ENCODE measurements at places on chromosomes 7 and 10.

DNA sequence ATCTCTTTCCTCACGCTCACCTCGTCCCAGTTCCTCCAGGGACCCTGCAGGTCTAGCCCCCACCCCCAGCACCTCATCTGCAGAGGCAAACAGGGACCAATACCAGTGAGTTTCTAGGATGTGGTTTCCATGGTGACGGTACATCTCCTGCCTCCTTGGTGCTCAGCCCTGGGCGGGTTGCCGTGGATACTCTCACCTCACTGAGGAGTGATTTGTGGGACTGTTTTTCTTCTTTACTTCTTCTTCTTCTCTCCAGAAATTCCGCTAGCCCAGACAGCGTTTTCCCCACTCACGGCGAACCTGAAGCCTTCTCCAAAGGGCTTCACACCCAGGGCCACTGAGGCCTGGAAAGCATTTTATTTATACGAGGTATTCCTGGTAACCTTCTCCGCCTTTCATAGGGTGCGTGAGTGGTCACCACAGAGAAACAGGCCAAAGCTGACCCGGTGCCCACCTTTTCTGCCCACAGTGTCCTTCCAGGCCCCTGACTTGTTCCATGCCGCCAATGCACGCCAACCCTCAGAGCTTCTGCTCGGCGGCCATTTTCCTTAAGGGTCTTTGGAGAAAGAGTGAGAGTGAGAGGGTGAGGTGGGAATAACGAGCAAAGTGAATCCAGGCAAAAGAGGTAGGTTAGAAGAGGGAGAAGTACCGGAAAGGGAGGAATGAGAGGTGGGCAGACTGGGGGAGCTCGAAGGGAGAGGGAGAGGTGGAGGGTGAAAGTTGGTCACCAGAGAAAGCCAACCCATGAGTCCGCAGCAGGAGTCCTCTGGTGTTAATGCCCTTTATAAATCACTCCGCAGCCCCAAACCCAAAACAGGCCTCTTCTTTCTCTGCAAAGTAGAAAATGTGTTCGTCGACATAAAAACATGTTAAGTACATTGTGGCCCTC lies 15.5 kb downstream of the FAM241B start:
- no peak for DNase-seq

GRCh38 chr10:3757638-3758490 lies 27.1 kb downstream of the KLF6 start:
- no peak for DNase-seq

DNA sequence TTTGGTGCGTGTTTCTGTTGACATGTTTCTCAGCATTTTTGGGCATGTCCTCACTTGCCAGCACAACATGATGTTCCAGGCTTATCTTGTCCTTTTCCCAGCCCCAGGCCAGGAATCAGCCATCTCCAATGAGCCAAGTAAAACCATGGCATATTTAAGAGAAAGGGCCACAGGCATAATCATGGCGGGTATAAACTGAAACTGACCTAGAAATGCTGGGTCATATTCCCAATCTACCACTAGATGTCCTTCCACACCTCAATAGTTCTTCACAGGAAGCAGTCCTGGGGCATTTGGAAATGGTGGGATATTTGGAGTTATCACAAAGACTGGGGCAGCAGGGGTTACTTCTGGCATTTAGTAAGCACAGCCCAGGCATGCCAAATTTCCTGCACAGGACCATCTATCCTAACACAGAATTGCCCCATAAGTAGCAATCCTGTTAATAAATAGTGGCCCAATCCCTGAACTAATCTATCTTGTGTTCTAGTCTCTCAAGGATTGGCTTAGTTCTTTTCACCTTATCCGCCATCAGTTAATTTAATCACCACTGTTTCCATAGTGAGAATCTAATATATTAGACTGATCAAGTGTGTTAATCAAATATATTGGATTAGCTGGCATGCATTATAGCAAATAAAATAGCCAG lies 101.6 kb downstream of the NPSR1 start:
- peak; percentile 52 for DNase-seq

DNA sequence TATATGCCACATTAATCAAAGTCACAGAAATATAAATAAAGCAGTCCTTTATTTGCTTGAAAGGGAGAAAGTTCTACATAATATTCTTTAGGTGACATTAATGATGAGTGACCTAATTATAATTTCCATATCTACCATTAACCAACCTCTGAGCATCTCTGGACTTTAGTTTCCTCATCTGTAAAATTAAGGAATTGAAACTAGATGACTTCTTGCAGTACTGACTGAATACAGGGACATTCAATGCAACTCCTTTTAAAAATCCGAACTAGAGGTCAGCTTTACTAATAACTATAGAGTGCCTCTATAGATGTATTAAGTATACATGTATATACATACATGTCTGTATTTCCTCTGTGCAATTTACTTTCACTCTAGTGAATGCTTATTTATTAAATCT lies 3.9 kb downstream of the FMC1 start:
- DNase-seq, result no peak

DNA sequence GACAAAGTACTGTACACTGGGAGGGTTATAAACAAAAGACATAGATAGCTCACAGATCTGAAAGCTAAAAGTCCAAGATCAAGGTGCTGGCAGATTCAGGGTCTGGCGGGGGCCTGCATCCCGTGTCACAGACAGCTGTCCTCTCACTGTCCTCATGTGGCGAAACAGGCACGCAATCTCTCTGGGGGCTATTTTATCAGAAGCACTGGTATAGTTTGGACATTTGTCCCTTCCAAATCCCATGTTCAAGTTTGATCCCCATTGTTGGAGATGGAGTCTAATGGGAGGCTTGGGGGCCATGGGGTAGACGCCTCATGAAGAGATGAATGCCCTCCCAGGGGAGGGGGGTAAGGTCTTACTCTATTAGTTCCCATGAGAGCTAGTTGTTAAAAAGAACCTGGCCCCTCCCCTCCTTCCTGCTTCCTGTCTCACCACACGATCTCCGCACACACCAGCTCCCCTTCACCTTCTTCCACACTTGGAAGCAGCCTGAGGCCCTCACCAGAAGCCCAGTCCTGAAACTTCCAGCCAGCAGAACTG lies 72.5 kb upstream of the UCN3 start:
- DNase-seq, result no peak

DNA sequence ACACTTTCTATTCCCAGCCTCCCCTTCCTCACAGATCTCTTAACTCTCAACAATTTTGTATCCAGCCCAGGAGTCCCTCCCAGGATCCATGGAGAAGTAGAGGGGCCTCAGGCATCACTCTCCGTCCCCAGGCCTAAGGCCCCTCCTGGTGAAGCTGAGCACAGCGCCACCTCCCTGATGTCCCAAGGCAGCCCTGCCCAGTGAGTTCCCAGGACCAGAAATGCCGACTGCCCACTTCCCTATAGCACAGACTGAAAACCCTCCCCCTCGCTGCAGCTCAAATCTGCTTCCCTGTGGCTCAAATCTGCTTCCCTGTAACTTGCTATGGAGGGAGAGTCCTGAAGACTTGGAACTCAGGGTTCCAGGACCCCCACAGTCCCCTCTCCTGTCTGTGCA lies 35.6 kb downstream of the YKT6 start:
- no peak for DNase-seq

DNA sequence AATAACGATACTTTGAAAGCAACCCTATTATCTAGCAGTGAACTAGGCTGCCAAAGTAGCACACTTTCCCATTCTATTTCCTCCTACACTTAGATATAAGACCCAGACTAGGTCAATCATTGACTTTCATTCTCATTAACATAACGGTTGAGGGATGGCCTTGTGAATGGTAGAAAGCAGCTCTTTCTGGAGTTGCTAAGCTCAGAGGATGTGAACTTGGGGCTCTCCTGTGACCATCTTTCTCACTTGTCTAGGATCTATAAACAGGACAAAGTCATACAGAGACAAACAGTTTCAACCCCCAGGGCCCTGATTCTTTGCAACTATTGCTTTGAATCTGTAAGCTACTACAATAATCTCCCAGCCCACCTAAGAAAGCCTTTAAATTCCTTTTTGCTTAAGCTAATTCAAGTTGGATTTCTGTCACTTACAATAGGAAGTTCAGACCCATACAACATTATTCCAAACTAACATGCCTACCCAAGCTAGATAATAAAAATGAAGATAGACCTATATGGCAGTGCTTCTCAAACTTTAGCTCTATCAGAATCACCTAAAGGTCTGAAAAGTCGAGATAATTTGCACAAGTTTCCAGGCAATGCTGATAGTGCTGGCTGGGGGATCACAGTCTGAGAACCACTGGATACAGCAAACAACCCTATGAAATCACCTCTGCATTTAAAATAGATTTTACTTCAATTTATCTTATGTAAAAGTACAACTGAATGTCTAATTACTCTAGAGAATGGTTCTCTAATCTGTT lies 16.7 kb downstream of the P4HA1 start:
- DNase-seq, result no peak

- peak; percentile 8 for DNase-seq
Measured at GRCh38 chr7:29723599-29723998, 82.7 kb upstream of the WIPF3 start.

- no peak for DNase-seq
Measured at GRCh38 chr10:92688927-92689662, 660 bp upstream of the HHEX start.

- DNase-seq, result no peak
Measured at GRCh38 chr7:78074713-78075112, 276.1 kb downstream of the PHTF2 start.

- no peak for DNase-seq
Measured at GRCh38 chr10:101986624-101986971, 69.4 kb downstream of the ARMH3 start.

- no peak for DNase-seq
Measured at GRCh38 chr7:138524259-138524658, 64.2 kb downstream of the TRIM24 start.

GRCh38 chr7:35258868-35259522 lies 5.1 kb upstream of the TBX20 start:
- DNase-seq, result no peak

- DNase-seq, result no peak
Measured at GRCh38 chr7:26787701-26788100, 76.7 kb downstream of the SKAP2 start.

DNA sequence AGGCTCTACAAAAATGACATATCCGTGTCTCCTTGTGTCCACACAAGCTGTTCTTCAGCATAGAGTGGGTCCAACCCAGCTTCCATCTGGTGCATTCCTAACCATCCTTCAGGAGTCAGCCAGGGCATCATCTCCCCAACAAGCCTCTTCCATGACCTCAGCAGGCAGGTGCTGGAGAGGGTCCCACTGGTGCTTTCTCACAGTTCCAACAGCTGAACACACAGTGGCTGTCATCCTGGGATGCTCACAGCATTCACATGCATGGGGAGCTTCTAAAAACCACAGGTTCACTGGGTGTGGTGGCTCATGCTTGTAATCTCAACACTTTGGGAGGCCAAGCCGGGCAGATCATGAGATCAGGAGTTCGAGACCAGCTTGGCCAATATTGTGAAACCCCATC lies 6.4 kb upstream of the CYP3A4 start:
- no peak for DNase-seq

DNA sequence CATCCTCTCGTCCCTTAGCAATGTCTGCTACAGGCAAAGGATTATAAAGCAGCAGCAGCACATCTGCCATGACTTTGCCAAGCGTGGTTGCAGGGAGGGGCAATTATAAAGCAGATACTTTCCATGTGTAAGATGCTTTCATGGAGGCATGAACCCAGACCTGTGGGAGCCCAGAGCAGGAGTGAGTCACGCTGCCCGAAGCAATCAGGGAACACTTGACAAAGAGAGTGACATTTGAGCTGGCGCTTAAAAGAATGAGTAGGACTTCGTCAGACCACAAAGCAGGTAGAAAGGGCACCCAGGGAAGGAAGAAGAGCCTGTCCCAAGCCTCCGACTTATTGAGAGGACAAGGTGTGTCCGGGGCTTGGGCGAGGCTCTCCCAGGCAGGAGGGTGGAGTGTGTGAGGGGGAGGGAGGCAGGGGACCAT lies 147.2 kb downstream of the MYOF start:
- DNase-seq, result peak; percentile 78

DNA sequence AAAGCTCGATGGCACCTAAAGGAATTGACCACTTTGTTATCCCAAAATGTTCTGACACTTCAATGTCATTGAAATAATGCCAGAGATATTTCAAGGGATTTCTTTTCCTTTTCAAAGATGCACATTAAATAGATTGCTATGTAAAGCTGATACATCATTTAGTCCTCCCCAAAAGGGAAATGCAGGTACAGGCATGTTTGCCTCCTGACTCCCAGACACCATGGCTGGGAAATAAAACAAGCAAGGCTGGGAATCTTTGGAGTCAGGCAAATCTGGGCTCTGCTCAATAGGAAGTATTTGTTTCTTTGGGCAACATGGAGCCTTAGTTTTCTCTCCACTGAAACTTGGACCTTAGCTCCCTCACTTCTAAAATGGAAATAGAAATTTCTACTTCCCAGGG lies 230.8 kb upstream of the LRRTM3 start:
- no peak for DNase-seq

GRCh38 chr10:123150986-123151736 lies 3.0 kb upstream of the BUB3 start:
- DNase-seq, result no peak

GRCh38 chr7:35729061-35729783 lies 34.3 kb upstream of the HERPUD2 start:
- DNase-seq, result no peak

DNA sequence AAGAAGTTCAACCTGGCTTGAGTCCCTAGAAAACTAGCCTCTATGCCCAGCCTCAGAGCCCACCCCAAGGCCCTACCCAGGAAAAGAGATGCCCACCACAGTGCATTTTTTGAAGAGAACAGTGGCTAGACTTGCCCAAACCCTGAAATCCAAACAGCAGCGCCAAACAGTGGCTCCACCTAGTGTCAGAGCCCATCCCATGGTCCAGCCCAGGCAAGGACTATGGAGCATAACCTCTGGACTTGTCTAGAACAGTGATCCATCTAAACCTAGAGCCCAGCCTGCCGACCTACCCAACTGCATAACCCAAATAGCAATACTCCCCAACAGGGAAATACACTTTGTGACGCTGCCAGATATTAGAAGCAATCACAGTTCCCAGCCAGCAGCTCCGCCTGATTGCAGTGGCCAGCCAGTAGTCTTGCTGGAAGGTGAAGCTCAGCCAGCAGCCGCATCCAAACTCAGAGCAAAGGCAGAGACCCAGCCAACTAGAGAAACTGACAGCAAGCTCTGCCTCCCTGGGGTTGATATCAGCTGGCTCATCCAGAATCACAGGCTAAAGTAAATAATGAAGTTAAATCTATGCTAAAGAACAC lies 44.5 kb downstream of the HBP1 start:
- no peak for DNase-seq

DNA sequence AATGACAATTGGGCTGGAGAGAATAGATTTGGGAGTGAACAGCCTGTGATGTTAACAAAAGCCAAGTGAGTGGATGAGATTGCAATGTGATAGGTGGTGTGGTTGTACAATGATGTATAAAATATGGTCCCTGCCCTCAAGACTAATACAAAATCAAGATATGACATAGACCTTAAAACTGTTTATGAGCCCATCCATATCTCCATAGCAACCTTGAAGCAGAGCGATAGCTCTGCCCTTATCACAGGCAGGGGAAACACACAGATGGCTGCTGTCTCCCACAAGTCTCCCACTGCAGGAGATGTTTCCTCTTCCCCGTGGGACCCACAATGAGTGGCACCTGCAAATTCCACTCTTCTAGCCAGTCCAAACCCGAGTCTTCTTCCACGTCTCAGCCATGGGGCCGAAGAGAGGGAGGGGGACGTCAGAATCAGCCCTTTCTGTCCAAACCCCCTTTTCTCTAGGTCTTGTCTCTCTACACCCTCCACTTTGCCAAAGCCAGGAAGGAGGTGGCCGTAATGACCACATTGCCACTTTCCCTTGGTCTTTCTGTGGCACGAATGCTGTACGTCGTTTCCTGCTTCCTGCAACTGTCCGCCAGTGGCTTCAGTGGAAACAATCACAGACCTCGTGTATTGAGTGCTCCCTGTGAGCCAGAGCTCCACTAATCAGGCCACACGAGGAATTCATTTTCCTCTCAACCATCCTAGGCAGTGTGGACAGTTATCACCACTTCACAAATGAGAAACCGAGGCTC lies 7.5 kb upstream of the TBXAS1 start:
- no peak for DNase-seq
